ENCODE measurements at places on chromosomes 11 and 22. TPM values are rescaled to one million over a fixed set of nuclear protein-coding genes. Genes with fewer than 3 reads are reported as not detected.

UCP2 gene
- total RNA-seq = 28.1 TPM

SLN gene
- 44.4 TPM for total RNA-seq

NFRKB gene
- total RNA-seq = 10.7 TPM

DNA sequence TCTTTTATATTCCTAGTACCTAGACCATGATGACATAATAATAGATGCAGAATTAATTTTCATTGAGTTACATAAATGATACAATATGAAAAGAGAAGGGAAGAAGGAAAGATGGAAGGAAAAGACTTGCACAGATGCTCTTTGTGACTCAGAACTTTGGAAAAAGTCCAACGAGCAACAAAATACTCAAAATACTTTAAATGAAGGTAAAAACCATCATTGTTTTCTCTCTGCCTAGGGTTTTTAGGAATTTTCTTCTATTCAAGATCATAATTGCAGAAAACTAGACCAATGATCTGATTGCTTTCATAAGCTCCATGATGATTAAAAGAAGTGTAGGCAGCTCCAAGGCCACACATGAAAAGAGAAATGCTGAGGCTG is 276.9 kb downstream of the KIRREL3 start:
- H3K36me3 ChIP-seq = no peaks in the 10 kb centered on the region
- peaks cover 23% of the 10 kb centered on the region for H3K27me3 ChIP-seq
- H3K4me3 ChIP-seq = no peak overlapping the region
- no peak overlapping the region for H3K27ac ChIP-seq

- DNase-seq = no peak
- no peaks in the 10 kb centered on the region for H3K27me3 ChIP-seq
- H3K27ac ChIP-seq = no peak overlapping the region
- no peak overlapping the region for H3K4me3 ChIP-seq
- no peaks in the 10 kb centered on the region for H3K4me1 ChIP-seq
These were observed 45.9 kb upstream of the ARHGAP32 start for GRCh38 chr11:129237880-129238638.

DNA sequence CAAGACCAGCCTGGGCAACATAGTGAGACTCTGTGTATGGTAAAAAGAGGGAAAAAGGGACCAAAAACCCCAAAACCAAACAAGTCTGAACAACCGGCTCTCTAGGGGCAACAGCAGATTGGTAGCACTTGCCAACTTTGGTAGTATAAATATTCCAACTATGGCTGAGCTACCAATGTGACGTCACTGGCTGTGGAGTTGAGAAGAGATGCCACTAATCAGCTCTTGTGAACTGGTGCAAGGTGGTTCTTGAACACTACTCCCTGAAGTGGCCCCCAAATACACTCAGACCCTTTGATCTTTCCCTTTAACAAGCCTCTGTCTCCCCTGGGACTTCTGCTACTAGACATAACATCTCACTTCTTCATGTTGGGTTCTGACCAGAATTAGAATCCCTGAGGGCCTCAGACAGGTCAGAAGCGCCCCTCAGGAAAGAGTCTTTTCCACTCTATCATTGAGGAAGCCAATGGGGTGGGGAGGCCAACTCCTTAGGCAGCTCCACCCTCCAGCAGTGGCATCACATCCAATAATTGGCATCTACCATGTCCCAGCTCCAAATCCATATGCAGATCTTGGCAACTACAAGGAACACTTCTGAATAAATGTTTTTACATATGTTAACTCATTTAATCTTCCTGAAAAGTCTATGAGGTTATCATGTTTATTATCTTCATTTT is 49.2 kb downstream of the RPL27A start:
- H3K4me3 ChIP-seq = no peak overlapping the region
- H3K27me3 ChIP-seq = no peaks in the 10 kb centered on the region
- H3K27ac ChIP-seq = peak overlapping the region; percentile 77
- no peak for DNase-seq
- no peaks in the 10 kb centered on the region for H3K36me3 ChIP-seq

GRCh38 chr11:107705027-107705426 is 6.8 kb downstream of the SLN start:
- no peak for DNase-seq
- no peaks in the 10 kb centered on the region for H3K27me3 ChIP-seq
- no peaks in the 10 kb centered on the region for H3K36me3 ChIP-seq
- no peak overlapping the region for H3K4me3 ChIP-seq
- H3K4me1 ChIP-seq = no peaks in the 10 kb centered on the region

GRCh38 chr11:113377681-113378412 is 9.7 kb upstream of the ANKK1 start:
- H3K36me3 ChIP-seq = no peaks in the 10 kb centered on the region
- no peak overlapping the region for H3K4me3 ChIP-seq
- no peaks in the 10 kb centered on the region for H3K4me1 ChIP-seq
- no peak for DNase-seq
- no peaks in the 10 kb centered on the region for H3K27me3 ChIP-seq
- no peak overlapping the region for H3K27ac ChIP-seq
